Effector CD8-positive, alpha-beta T cell (primary cell): ENCODE measurements at places on chromosomes 3 and 15.

GRCh38 chr15:65384895-65385869 lies 7.4 kb upstream of the IGDCC3 start:
- peak; percentile 72 for DNase-seq

- no peak for DNase-seq
These were observed 3.4 kb upstream of the SEMA3B start for GRCh38 chr3:50265571-50265970.

DNA sequence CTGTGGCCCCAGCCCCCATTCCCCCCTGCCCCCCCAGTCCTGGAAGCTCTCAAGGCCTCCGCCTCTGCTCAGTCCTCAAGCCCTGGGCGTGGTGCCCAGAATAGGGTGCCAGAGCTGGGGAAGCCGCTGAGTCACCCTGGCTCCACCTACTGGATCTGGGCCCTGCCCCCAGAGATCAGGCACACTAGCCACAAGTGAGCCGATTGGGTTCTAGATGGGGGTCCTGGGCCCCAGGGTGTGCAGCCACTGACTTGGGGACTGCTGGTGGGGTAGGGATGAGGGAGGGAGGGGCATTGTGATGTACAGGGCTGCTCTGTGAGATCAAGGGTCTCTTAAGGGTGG lies 5.7 kb downstream of the EIF4G1 start:
- no peak for DNase-seq

DNA sequence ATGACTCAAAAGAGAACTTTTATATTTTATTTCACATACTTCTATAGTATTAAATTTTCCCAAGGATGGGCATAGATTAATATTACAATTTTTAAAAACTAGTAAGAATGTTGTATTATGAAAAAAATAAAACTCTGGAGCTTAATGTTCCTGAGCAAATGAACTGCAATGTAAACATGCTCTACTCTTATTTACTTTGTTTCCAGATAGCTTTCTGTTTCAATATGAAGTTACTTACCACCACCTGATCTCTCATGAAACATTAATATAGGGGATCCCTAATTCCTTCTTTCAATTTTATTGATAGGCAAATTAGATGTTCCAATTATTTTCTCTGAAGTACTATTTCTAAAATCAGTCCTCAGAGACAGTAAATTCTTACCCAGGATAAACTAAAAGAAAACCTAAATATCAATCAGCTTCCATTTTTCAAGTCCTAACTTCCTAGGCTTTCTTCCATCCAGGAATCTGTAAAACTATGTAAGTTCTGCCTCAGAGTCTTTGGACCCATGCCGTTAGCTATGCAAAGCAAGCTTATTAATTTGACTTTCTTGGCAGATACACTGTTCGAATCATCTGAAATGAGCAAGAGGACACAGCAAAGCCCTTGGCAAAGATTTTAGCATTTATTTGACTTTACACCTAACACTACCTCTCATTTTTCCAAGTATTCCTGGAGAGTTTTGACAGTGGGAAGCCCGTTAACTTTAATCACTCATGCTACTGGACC lies 93.2 kb downstream of the PLCH1 start:
- DNase-seq = no peak

DNA sequence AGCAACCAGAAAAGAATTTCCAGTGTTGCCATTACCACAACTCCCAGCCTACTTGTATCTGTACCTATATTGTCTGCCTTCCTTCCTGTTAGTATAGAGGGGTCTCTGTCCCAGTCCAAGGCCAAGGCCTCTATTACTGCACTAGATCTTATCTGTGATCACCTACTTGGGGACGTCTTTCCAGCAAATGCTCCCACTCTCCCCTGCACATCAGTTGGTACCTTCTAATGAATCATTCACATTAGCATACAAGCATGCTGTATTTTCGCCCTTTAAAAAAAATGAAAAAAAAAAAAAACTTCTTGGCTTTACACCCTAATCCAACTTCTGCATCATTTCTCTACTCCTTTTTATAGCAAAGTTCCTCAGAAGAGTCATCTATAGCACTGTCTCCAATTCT lies 4.8 kb upstream of the AVEN start:
- no peak for DNase-seq
